ENCODE measurements at places on chromosomes 5 and 9.

GRCh38 chr5:130243641-130244040, 339.4 kb downstream of the CHSY3 start:
- no peak for DNase-seq

GRCh38 chr5:172919525-172920446, 39.4 kb upstream of the RPL26L1 start:
- DNase-seq, result no peak

DNA sequence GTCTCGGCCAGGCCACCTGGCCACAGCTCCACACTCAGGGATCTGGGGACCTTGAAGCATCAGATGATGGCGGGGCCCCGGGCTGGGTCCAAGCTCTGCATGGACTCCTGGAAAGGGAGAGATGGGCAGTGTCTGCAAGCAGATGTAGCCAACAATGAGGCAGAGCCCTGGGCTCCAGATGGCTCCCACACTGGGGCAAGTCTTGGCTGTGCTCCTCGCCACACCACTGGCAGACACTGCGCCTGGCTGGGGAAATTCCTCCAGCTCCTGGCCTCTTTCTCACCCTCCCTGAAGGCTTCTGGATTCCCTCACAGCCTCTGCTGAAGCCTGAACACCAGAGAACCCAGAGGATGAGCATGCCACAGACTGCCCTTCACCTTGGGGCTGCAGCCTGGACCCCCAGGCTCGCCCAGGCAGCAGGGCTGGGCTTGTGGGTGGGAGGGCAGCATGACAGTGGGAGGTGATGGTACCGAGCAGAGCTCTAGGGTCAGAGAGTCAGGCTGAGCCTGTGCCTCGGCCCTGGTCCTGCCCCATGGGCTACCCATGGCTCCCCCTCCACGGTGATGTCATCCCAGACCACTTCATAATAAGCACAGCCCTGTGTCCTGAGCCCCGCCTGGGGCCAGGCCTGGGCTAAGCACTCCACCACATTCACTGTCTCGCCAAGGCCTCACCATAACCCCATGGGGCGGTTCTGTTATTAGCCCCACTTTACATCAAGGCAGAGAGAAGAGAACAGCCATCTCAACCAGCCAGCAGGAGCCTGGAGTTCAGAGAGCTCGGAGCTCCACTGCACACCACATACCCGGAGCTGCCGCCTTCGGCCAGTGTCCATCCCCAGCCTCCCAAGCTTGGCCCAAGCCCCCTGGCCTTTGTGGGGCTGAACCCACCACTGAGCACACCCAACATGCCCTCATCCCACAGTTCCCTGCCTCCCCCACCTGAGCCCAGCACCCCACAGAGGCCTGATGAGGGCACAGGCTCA, 62.2 kb upstream of the ADAMTS2 start:
- no peak for DNase-seq

DNA sequence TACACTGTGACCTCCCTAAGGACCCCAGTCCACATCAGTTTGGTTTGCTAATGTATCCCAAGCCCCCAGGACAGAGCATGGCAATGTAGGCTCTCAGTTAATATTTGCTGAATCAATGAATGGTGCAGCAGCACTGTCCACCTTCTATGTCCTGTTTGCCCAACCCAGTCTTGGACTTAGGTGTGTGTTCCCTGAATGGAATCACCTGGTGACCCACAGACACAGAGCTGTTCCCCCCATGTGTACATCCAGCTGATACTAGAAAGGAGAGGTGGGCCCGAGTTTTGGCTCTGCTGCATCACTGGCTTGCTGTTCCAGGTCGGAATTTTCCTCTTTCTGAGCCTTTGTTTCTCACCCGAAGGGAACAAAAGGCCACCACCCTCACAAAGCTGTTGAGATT, 180.2 kb downstream of the AOPEP start:
- no peak for DNase-seq

DNA sequence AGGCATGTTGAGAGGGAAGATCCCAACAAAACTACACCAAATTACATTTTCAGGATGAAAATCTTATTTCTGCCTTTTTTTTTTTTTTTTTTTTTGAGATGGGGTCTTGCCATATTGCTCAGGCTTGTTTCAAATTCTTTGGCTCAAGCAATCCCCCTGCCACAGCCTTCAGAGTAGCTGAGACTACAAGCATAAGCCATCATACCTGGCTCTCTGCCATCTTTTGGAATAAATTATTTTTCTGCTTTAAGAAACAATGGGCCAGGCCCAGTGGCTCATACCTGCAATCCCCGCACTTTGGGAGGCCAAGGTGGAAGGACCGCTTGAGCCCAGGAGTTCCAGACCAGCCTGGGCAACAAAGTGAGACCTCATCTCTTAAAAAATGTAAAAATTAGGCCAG, 14.3 kb downstream of the AFF4 start:
- DNase-seq, result no peak

DNA sequence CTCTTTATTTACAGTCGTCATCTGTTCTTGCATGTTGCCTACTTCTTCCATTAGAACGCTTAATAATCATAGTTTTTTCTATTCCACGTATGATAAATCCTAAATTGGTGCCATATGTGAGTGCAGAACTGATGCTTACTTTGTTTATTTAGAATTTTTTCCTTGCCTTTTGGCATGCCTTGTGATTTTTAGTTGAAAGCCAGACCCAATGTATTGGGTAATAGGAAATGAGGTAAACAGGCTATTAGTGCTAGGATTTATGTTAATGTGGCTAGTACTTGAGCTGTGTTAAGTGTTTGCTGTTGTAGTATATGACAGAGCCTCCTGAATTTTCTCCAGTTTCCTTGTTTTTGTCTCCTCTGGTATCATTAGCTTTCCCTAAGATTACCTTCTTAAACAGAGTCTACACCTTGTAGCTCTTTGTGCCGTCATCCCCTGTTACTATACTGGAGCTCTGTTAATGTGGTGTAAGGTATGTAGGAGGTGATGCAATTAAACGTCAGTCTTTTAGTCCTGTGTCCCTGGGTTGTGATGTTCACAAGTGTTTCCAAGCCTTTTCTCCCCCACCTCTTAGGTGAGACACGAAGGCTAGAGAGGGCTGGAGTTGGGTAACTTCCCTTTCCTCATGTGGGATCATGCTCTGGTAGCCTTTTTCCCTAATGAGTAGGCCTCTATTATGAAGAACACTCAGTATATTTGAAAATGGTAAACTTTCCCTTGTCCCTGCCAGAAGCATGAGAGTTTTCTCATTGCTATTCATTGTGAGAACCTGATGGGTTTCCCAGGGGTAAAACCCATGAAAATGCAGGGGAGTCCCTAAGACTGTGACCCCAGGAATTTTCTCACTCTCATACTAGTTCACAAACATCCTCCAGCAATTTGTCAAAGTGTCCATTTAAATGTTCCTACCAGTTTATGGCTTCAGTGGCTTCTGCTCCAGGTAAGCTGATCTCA, 21.2 kb downstream of the SPATA31D3 start:
- no peak for DNase-seq

DNA sequence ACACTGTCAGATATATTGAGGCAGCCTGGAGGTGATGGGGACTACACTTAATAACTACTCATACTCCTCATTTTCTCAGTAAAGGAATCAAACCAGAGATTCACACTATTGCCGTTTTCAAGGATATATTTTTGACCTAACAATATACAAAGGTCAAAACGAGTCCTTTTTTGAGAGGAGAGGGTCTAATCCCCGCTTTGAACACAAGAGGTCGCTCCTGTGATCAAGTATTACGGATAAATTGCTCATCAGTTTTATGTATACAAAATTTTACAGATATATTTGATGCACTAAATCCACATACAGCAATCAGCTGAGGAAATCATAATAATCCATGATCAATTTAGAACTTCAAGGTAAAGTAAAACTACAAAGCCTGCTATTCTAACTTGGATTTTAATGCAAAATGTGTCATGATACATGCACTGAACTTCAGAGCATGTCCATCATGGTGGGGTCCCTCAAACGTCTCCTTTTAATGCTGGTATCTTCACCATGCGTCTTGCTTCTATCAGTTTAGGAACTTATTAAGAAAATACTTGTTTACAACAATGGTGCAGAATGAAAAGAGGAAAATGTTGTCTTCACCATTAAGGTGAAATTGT, 2.5 kb upstream of the ISL1 start:
- DNase-seq, result no peak

GRCh38 chr9:133377721-133378216, 1.6 kb downstream of the STKLD1 start:
- no peak for DNase-seq

All from right hindlimb (tissue), 1 donor.